Common myeloid progenitor, CD34-positive (primary cell): ENCODE measurements at places on chromosomes 4 and X.

- no peaks in the 10 kb centered on the region for H3K4me1 ChIP-seq
- H3K36me3 ChIP-seq: peaks cover 6% of the 10 kb centered on the region
- H3K27ac ChIP-seq: no peak overlapping the region
- no peak overlapping the region for H3K4me3 ChIP-seq
- DNase-seq: no peak
These were observed 208.7 kb downstream of the PDGFC start for GRCh38 chr4:156762851-156763250.

DNA sequence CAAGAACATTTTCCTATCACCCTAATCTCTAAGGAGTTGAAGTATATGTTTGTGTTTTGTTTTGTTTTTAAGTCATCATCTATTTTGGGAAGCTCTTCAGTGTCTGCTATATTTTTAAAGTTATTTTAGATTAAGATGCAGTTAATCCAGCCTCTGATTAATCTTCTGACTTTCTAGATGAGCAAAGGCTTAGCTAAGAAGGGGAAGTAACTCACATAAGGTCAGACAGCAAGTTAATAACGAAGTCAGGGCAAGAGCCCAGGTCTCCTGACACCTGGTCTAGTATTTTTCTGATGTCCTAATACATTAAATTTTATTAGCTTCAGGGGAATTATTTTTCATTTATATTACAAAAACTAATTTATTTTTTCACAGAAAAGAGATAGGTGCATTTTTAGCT lies 168.5 kb downstream of the SOWAHB start:
- DNase-seq: no peak
- no peaks in the 10 kb centered on the region for H3K4me1 ChIP-seq
- no peaks in the 10 kb centered on the region for H3K36me3 ChIP-seq

DNA sequence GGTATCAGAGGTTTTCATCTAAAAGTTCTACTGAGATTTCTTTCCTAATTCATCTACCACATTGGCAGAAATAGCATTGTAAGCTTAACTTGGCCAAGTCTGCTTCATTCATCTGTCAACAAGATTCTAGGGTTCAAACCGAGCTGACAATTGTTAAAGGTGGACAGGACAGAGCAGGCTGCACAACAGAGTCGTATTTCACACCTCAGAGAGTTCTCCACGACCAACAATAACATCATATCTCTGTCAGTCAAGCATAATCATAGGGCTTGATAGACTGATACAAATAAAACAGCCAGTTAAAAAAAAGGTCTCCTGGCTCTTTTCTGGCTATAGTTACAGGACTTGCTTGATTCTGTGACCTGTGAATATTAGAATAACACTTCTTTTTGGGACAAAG lies 259.2 kb downstream of the COL25A1 start:
- no peak overlapping the region for H3K4me3 ChIP-seq
- no peaks in the 10 kb centered on the region for H3K27me3 ChIP-seq
- peaks cover 36% of the 10 kb centered on the region for H3K4me1 ChIP-seq

DNA sequence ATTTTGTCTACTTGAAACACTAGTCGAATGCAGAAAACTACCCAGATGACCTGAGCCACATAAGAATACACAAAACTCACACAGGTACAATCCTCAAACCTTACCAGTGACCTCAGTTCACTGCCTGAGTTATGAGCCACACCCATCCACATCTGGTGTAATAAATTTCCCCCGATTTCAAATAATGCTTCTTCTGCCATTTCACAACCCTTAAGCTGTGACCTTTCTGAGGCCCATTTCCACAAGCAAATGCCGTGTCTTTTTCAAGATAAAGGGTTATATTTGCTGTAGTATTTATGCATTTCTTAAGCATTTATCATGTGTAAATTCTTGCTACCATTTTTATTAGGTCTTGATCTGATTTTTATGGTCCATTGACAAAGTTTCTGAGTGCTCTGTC lies 1.8 kb upstream of the ARHGEF38 start:
- DNase-seq: no peak
- H3K4me1 ChIP-seq: no peaks in the 10 kb centered on the region
- no peak overlapping the region for H3K27ac ChIP-seq
- no peaks in the 10 kb centered on the region for H3K27me3 ChIP-seq
- no peak overlapping the region for H3K4me3 ChIP-seq

DNA sequence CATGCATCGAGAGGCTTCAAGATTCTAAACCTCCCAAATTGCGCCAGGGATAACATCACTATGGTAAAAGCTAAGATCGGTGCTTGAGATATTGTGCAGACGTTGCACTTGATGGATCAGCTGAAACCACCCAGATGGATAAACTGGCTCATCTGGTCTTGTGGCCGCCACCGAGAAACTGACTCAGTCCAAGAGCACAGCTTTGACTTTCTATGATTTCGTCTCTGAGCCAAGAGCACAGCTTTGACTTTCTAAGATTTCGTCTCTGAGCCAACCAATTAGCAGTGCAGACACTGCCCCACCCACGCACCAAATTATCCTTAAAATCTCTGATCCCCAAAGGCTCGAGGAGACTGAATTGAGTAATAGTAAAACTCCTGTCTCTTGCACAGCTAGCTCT lies 687.2 kb downstream of the FAM133A start:
- H3K4me1 ChIP-seq: no peaks in the 10 kb centered on the region
- H3K27ac ChIP-seq: no peak overlapping the region
- no peak for DNase-seq
- H3K36me3 ChIP-seq: no peaks in the 10 kb centered on the region

- no peaks in the 10 kb centered on the region for H3K36me3 ChIP-seq
- DNase-seq: no peak
- no peaks in the 10 kb centered on the region for H3K27me3 ChIP-seq
These were observed 219.0 kb upstream of the DKK2 start for GRCh38 chr4:107255114-107255513.

DNA sequence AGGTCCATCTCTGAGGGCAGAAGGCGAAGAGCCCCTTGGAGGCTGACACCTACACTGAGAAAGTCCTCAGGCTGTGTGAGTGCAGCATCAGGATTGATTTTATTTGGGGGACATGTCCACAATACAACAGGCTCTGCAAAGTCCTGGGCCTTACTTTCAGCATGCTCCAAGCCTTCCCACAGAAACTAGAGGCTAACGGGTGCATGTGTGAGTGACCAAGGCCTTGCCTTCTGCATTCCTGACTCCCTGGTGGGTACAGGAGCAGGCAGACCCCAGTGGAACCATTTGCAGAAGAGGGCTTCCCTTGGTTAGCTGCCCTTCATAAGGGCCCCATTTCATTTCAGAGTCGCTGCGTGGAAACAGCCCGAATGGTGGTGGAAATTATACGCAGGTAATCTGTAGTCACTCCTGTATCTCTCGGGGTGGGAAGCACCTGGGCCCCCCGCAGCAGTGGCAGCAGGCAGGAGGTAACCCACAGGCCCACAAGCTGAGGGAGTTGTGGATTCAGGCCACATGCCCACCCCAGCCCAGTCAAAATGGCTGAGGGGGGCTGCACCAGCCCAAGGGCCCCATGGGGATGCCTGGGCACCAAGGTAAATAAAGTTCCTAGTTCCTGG lies 37.7 kb downstream of the NSG1 start:
- no peak overlapping the region for H3K27ac ChIP-seq
- H3K4me3 ChIP-seq: no peak overlapping the region
- H3K4me1 ChIP-seq: no peaks in the 10 kb centered on the region
- no peak for DNase-seq

- no peaks in the 10 kb centered on the region for H3K27me3 ChIP-seq
- H3K4me3 ChIP-seq: no peak overlapping the region
- no peaks in the 10 kb centered on the region for H3K4me1 ChIP-seq
- no peak overlapping the region for H3K27ac ChIP-seq
- no peaks in the 10 kb centered on the region for H3K36me3 ChIP-seq
These were observed 41.7 kb downstream of the KLHL34 start for GRCh38 chrX:21616386-21616785.

DNA sequence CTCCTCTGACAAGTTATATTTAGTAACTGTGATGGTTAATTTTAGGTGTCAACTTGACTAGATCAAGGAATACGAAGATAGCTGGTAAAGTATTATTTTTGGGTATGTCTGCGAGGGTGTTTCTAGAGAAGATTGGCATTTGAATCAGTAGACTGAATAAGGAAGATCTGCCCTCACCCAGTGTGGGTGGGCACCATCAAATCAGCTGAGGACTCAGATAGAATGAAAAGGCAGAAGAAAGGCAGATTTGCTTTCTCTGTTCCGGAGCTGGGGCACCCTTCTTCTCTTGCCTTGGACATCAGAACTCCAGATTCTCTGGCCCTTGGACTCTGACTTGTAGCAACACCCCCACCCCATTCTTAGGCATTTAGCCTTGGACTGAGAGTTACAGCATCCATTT lies 981.6 kb downstream of the CCSER1 start:
- no peak for DNase-seq
- H3K4me3 ChIP-seq: no peak overlapping the region
- no peaks in the 10 kb centered on the region for H3K27me3 ChIP-seq
- no peaks in the 10 kb centered on the region for H3K4me1 ChIP-seq
- H3K27ac ChIP-seq: no peak overlapping the region

GRCh38 chr4:25861951-25862410 lies 807 bp downstream of the SEL1L3 start:
- peaks cover 29% of the 10 kb centered on the region for H3K4me1 ChIP-seq
- no peaks in the 10 kb centered on the region for H3K27me3 ChIP-seq
- peak overlapping the region; percentile 19 for H3K27ac ChIP-seq
- peak; percentile 62 for DNase-seq

DNA sequence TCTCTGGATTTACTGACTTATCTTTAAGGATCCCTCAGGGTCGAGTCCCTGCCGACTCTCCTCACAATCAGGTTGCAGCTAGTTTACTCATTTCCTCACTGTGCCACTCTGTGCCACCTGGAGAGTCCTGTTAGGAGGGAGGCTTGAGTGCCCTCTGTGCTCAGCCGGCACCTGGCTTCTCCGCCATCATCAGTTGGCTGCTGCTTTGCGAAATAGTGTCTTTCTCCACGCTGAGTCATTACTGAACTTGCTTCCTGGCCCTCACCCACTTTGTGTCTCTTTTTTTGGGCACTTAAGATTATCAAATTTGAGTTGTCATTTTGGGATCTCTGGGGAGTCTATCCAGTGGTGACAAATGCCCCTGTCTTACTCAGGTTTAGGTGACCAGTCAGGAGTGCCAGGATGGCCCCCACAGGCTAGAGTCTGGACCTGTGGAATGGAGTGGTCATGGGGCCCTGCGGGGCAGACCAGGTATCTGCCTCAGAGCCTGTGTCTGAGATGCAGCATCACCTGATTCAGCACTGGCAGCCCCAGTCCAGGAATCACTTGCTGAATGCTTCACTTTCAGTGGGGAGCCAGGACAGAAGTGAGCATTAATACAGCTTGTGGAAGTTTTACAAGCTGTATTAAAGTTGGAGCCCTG lies 37.7 kb downstream of the JADE1 start:
- H3K27me3 ChIP-seq: no peaks in the 10 kb centered on the region
- no peak for DNase-seq
- no peak overlapping the region for H3K4me3 ChIP-seq
- H3K27ac ChIP-seq: no peak overlapping the region

GRCh38 chrX:78357342-78358055 lies 30.1 kb upstream of the CYSLTR1 start:
- DNase-seq: no peak
- H3K4me3 ChIP-seq: no peak overlapping the region
- H3K4me1 ChIP-seq: no peaks in the 10 kb centered on the region
- no peak overlapping the region for H3K27ac ChIP-seq
- H3K36me3 ChIP-seq: no peaks in the 10 kb centered on the region

GRCh38 chr4:126213996-126214395 lies 899.2 kb downstream of the FAT4 start:
- H3K27me3 ChIP-seq: no peaks in the 10 kb centered on the region
- H3K27ac ChIP-seq: no peak overlapping the region
- no peak for DNase-seq
- no peaks in the 10 kb centered on the region for H3K4me1 ChIP-seq
- no peak overlapping the region for H3K4me3 ChIP-seq
- H3K36me3 ChIP-seq: no peaks in the 10 kb centered on the region

GRCh38 chr4:78205591-78205990 lies 148.5 kb downstream of the FRAS1 start:
- H3K4me1 ChIP-seq: no peaks in the 10 kb centered on the region
- no peak overlapping the region for H3K27ac ChIP-seq
- H3K27me3 ChIP-seq: peaks cover 2% of the 10 kb centered on the region
- no peak for DNase-seq
- H3K36me3 ChIP-seq: no peaks in the 10 kb centered on the region

DNA sequence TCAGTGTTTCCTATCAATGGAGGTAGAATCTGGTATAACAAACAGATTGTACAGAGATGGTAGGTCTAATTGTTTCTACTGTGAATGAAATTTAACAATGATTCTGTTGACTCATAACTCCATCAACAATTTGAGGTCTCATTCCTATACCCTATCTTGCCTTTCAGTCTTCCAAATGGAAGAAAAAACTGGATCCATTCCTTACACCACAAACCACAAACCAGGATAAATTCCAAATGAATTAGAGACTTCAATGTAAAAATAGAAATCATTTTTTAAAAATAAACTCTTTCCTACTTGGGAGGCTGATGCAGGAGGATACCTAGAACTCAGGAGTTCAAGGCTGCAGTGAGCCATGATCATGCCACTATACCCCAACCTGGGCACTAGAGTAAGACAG lies 114.4 kb upstream of the WDR44 start:
- no peak overlapping the region for H3K27ac ChIP-seq
- DNase-seq: no peak
- H3K4me1 ChIP-seq: no peaks in the 10 kb centered on the region
- H3K36me3 ChIP-seq: no peaks in the 10 kb centered on the region
- no peak overlapping the region for H3K4me3 ChIP-seq
- H3K27me3 ChIP-seq: no peaks in the 10 kb centered on the region

GRCh38 chr4:47017081-47017480 lies 14.3 kb upstream of the GABRB1 start:
- no peaks in the 10 kb centered on the region for H3K36me3 ChIP-seq
- no peaks in the 10 kb centered on the region for H3K4me1 ChIP-seq
- H3K27ac ChIP-seq: no peak overlapping the region
- H3K27me3 ChIP-seq: no peaks in the 10 kb centered on the region
- DNase-seq: no peak

DNA sequence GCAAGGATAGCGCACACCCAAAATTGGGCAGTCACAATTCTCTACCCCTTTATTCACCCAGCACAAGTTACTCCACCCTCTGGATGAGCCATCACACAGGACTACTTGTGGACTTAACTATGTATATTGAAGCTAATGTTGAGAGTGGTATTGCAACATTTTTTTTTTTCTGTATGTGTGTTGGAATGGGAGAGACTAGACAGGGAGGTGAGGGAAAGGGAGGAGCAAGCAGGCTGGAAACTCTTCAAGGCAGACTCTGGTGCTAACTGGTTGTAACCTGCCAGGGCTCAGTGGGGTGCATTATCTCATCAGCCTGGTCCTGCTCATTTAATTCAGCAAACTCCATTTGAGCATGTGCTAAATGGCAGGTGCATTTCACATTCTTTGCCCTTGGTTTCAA lies 18.4 kb upstream of the CWH43 start:
- no peak for DNase-seq
- H3K4me3 ChIP-seq: no peak overlapping the region
- no peaks in the 10 kb centered on the region for H3K4me1 ChIP-seq
- no peaks in the 10 kb centered on the region for H3K27me3 ChIP-seq

GRCh38 chrX:45774961-45775360 lies 574.3 kb upstream of the DIPK2B start:
- no peak for DNase-seq
- H3K27me3 ChIP-seq: no peaks in the 10 kb centered on the region
- no peaks in the 10 kb centered on the region for H3K36me3 ChIP-seq
- peaks cover 70% of the 10 kb centered on the region for H3K4me1 ChIP-seq
